ENCODE measurements at places on chromosomes 4 and X.

GRCh38 chr4:140932501-140933045 lies 176.4 kb upstream of the TBC1D9 start:
- no peak for DNase-seq

GRCh38 chrX:155028877-155029291 lies 2.2 kb downstream of the FUNDC2 start:
- no peak for DNase-seq

DNA sequence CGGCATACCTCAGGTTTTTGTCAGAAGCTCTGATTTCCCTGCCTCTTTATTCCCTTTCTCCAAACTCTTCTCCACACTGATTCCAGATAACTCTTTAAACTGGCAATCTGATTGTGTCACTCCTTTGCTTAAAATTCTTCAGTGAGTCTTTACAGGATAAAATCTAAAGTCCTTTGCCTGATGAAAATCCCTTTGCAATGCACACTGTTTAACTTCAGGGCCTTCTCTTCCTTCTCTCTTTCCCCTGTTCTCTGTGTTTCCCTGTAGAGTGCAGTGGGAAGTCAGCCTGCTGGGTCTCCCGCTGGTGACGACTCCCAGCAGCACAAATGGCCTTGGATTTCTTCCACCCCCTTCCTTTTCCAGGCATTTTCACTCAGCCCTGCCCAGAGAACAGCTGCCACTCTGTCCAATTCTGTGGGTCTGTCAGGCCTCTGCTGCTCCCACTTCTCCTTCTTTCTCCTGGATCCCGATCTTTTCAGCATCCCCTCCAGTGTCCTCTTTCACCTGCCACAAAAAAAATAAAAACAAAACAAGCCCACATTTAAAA lies 189.9 kb upstream of the NWD2 start:
- DNase-seq = no peak

GRCh38 chr4:183601381-183601780 lies 57.6 kb downstream of the RWDD4 start:
- DNase-seq = no peak

- DNase-seq = no peak
Observed at GRCh38 chr4:145703850-145704497, 24.0 kb downstream of the C4orf51 start.

DNA sequence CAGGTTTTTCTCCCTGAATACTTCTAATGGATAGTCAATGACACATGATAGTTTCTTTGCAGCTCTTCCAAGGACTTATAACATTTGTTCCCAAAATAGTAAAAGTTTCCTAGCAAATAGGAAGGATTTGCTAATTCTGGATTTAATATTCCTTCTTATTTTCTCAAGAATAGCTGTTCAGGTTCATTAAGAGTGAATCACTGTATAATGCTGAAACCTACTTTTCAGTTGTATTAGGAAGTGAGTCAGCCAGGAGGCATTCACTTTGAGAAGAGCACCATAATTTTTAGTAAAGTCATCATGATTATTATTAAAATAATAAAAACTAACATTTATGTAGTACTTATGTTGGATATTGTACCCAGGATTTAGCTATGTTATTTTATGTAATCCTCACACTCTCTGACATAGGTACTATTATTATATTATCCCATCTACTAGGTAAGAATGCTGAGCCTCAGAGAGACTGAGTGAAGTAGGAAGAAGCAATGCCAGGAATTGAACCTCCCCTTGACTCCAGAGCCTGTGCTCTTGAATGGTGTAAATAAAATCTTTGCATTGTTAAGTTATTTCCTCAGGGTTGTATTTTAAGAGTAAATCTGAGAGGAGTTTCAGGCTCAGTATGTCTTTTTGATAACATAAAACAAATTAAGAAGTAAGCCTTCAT lies 114.8 kb downstream of the REELD1 start:
- DNase-seq = no peak

DNA sequence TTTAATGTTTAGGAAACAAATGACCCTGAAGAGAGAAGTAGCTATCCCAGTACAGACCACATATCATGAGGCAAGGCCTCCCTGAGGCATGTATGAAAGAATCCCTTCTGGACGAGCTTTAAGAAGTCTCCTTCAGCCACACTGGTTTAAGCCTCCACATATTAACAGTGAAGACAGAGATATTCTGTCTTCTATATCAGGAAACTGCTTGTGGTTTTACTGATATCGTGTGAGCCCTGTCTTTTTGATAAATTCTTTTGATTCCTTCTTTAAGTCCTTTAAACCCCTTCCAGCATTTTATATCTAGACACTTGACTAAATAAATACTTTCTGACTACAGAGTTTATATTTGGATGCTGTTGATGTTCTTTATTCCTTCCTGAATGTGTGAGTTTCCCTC lies 45.9 kb upstream of the GPC4 start:
- DNase-seq = no peak

GRCh38 chr4:22483551-22483981 lies 32.3 kb downstream of the ADGRA3 start:
- DNase-seq = no peak

GRCh38 chr4:41597494-41597893 lies 59.5 kb downstream of the LIMCH1 start:
- DNase-seq = no peak

DNA sequence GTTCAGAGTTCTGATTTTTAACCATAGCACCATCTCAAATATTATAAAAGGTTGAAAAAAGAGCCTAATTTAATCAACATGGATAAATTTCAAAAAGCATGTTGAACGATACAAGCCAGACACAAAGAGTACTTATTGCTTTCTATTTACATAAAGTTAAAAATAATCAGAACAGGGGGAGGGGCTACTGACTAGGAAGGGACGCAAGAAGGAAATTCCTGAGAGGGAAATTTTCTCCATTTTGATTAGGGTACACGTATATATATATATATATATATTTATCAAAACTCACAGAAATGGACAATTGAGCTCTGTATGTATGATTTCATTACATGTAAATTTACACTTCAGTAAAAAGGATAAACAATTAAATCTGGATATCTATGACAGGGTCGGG lies 482 bp upstream of the MBTPS2 start:
- DNase-seq = no peak

DNA sequence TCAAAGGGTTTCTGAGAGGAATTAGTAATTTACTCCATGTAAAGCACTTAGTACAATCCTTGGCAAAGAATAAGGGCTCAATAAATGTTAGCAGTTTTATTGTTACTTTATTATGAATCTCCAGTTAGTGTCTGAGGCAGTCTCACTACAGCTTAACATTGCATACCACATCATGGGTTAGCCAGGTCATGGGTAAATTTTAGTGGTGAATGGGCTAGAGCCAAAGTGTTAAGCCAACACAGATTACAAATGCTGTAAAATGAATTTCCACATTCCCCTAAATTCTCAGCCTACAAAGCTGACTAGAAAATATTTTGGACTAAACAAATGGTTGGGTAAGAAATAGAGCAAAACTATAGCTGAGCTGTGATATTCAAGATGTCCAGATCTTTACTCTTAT lies 72.4 kb downstream of the NRK start:
- no peak for DNase-seq

GRCh38 chr4:55181010-55182005 lies 55.9 kb upstream of the KDR start:
- DNase-seq = no peak

DNA sequence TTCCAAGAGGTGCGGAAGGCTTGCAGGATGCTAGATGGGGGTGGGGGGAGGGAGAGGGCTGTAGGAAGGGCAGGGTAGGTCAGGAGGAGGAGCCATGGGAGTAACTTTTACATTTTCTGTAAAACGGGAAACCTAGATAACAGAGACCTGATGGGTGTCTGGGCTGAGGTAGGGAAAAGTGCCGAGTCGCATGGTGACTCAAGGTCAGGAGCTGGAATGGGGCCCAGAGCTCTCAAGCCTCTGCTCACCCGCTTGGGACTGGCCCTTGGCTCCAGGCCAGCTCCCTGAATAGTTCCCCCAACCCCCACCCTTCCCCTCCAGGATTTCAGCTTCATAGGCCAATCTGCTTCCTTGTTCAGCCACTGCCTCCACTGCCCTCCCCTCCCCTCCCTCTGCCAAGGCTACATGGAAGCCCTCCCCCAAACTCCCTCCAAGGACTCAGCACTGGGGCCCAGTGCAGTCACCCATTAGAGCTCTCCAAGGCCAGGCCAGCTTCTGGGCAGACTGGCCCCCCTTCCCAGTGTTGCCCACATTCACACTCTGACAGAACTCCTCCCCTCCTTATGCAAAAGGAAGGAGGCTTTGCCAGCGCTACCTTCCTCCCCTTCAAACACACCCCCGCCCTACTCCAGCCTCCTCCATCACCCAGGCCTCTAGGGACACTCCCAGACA lies 43.6 kb downstream of the TSC22D3 start:
- DNase-seq = no peak

- no peak for DNase-seq
Observed at GRCh38 chrX:43314525-43314924, 341.6 kb upstream of the MAOA start.

DNA sequence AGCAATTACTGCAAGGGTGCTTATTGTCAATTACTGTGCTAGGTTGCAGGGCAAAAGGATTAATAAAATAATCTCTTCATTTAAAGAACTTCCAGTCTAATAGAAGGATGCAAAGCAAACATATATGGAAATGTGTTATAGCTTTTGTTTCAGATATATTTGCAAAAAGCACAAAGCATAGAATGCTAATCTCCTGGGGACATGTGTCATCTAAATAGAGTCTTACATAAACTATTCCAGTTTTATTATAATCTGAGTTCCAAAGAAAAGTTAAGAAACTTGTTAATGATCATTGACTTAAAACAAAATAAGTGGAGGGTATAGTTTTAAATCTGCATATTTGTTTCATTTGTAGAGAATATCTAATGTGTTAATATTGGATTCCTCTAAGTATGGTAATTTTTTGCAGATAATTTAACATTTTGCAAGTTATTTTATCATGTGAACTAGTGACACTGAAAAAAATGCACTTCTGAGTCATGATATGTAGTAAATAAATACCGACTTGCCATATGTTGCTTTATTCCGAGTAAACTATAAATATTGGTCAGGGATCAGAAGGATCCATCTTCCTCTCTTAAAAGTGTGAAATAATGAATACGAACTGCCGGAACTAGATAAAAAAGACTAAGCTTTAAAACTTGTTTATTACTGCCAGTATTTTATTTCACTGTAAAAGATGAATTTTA lies 231.9 kb upstream of the FAT4 start:
- no peak for DNase-seq

- DNase-seq = no peak
Observed at GRCh38 chr4:60129740-60130139, 1070.4 kb upstream of the ADGRL3 start.

GRCh38 chrX:24099394-24099793 lies 44.6 kb downstream of the EIF2S3 start:
- DNase-seq = no peak

GRCh38 chr4:145851511-145852201 lies 87.0 kb downstream of the ZNF827 start:
- no peak for DNase-seq

All from KG1 (cell line).